Muscle of leg (tissue), 16 donors: ENCODE measurements at places on chromosomes 3 and 15. TPM values are rescaled to one million over a fixed set of nuclear protein-coding genes. Genes with fewer than 3 reads are reported as not detected.

- no peak for DNase-seq
These were observed 202.0 kb upstream of the IL12A start for GRCh38 chr3:159786489-159787177.

IL17RC gene
- polyA plus RNA-seq, result 21.5 TPM

C3orf18 gene
- polyA plus RNA-seq, result 15.7 TPM

- no peak for DNase-seq
These were observed 23.7 kb downstream of the DAPK2 start for GRCh38 chr15:64022571-64022970.

DNA sequence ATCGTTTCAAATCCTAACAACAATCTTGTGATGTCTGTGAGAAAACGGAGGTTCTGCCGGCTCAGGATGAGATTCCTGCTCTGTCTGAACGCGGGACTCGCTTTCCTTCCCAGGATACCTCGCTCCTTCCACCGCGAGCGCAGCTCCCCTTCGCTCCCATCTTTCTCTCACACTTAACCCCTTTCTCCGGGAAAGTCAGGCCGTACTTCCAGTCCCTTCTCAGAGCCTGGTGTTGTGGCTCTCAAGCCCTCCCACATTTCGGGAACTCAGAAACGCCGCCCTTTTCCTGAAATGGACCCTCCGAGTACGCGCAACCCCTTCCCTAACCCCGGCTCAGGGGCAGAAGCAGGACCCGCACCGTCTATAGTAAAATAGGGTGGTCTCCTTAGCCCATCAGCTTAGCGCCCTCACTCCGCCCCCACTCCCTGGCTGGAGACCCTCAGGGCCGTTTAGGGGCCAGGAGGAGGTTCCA is 378 bp upstream of the FEM1B start:
- DNase-seq, result peak; percentile 93

PCSK6 gene
- polyA plus RNA-seq, result 6.2 TPM

- peak; percentile 8 for DNase-seq
These were observed 41.4 kb downstream of the HDGFL3 start for GRCh38 chr15:83166218-83166617.

SLC35G2 gene
- polyA plus RNA-seq, result 2.2 TPM

DNA sequence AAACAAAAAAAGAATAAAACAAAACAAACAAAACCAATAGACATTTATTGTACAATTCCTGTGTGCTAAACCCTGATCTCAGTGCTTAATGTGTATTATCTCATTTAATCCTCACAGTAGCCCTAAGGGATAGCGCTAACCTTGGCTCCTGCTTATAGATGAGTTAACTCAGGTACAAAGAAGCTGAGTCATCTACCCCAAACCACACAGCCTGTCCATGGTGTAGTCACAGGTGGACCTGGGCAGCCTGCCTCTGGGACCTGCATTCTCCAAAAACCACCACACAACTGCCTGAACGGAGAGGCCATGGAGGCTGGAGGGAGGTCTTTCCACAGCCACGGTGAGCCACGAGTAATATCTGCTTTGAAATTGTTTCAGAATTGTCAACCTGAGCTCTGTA is 5.5 kb upstream of the CLN6 start:
- no peak for DNase-seq

SLC12A8 gene
- polyA plus RNA-seq, result 1.1 TPM

PML gene
- polyA plus RNA-seq, result 32.0 TPM
